ENCODE measurements at places on chromosomes 12 and 14.
A peak's percentile ranks its signal among the peaks of the same experiment; 100 is the strongest.

- DNase-seq = no peak
Observed at GRCh38 chr14:51511265-51511664, 140.4 kb upstream of the FRMD6 start.

DNA sequence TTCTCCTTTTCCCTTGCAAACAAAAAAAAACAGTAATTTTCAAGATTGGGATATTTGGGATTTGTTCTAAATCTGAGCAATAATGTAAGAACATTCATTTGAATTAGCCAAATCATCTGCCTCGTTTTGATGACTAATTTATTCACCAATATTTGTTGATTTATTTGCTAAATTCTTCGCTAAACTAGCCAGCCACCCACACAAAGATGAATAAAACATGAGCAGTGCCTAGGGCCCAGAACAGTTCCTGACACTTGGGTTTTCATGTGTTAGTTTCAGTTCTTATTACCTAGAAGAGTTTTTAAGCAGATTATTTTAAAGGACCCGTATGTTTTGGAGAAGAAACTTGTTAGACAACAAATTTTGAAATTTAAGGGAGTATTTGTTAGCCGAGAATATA is 1.4 kb downstream of the ETNK1 start:
- DNase-seq = peak; percentile 79

- DNase-seq = no peak
Observed at GRCh38 chr12:88360343-88360742, 218.2 kb downstream of the TMTC3 start.

DNA sequence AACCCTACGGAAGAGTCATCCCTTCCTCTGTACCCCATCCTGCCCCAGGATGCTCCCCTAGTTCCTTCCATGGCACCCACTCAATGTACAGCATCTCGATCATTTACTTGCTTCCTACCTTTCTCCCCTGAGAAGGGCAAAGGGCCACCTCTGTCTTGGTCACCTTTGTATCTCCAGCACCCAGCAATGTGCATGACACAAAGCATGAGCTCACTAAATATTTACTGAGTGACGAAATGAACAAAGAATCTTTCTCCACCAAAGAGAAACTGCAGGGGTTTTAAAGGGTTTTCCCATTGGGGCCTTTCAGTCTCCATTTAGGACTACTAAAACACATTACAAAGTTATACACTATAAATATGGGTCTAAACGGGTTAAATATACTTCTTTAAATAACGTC is 30.6 kb downstream of the ATG14 start:
- DNase-seq = no peak

GRCh38 chr14:73235531-73236155 is 1.7 kb upstream of the PAPLN start:
- DNase-seq = peak; percentile 21

- DNase-seq = peak; percentile 77
Observed at GRCh38 chr12:55073043-55074022, 52.9 kb upstream of the OR9K2 start.

GRCh38 chr14:41810362-41810761 is 203.7 kb downstream of the LRFN5 start:
- no peak for DNase-seq

GRCh38 chr14:101556131-101556530 is 5.2 kb upstream of the DIO3 start:
- DNase-seq = no peak

GRCh38 chr12:54486173-54486867 is 11.2 kb upstream of the NCKAP1L start:
- DNase-seq = no peak

- no peak for DNase-seq
Observed at GRCh38 chr12:40792792-40793386, 100.7 kb downstream of the CNTN1 start.

- no peak for DNase-seq
Observed at GRCh38 chr14:22407033-22407432, 182.0 kb downstream of the DAD1 start.

GRCh38 chr12:129844662-129845220 is 59.1 kb downstream of the TMEM132D start:
- no peak for DNase-seq

GRCh38 chr12:125125271-125125670 is 60.0 kb downstream of the AACS start:
- no peak for DNase-seq

- peak; percentile 41 for DNase-seq
Observed at GRCh38 chr12:28870839-28871440, 278.1 kb upstream of the FAR2 start.

DNA sequence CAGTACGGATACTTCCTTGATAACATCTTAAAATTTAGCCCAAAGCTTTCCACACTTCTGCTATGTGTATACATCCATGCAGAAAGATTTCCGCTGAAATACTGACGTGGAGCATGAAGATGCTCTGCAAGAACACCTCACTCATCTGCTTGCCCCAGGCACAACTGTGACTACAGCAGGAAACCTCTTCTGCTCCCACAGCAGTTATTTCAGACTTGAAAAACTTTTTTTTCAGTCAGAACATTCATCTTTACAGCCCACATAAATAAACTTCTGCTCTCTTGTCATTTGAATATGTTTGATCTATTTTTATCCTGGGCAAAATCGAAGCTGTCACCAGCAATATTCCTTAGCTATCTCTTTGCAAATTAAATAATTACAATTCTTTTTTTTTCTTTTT is 6.8 kb upstream of the LRIG3 start:
- DNase-seq = no peak

- DNase-seq = no peak
Observed at GRCh38 chr14:105899071-105899641, 372.8 kb downstream of the TMEM121 start.

DNA sequence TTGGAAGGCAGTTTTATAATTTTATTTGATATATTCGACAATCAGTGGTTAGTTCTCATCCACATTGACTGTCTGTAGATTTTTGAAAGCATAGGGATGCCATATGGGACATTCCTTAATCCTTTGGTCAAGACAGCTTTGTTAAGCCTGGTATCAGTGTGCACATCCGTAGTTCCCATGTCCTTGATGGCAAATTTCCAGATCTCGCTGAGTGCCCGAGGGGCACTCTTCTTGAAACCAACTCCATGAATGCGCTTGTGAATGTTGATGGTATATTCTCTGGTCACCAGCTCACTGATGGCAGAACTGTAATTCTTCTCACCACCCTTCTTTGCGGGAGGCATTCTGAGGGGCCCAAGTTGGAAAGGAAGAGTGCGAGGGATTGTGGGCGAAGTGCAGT is 6.1 kb upstream of the DENND5B start:
- DNase-seq = no peak

- DNase-seq = peak; percentile 71
Observed at GRCh38 chr12:119544765-119545625, 48.6 kb upstream of the TMEM233 start.

- DNase-seq = no peak
Observed at GRCh38 chr12:99042226-99042625, 397.1 kb downstream of the APAF1 start.

GRCh38 chr12:2351161-2351560 is 298.4 kb downstream of the CACNA1C start:
- no peak for DNase-seq

- DNase-seq = no peak
Observed at GRCh38 chr12:16603260-16603915, 2.6 kb downstream of the LMO3 start.

GRCh38 chr14:29339494-29340172 is 573.0 kb downstream of the FOXG1 start:
- peak; percentile 25 for DNase-seq
